ENCODE measurements at places on chromosomes 7 and 10.

- DNase-seq: no peak
Observed at GRCh38 chr10:124736491-124737136, 7.6 kb downstream of the FAM53B start.

- DNase-seq: no peak
Observed at GRCh38 chr7:102836191-102836919, 76.4 kb upstream of the LRRC17 start.

DNA sequence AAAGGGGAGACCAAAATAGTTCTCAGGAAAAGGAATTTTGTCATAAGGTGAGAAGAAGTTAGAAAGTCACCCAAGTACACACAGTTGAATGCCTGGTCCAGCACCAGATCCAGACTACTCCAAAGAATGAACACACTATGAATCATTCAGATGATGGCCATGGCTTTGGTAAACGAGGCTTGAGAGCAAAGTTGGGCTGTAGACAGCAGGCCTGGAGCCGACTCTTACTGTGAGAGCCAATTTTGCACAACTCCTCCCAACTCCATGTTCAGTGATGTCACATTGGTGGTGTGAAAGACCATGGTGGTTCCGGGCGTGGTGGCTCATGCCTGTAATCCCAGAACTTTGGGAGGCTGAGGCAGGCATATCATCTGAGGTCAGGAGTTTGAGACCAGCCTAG lies 131.6 kb downstream of the PKD1L1 start:
- DNase-seq: no peak

DNA sequence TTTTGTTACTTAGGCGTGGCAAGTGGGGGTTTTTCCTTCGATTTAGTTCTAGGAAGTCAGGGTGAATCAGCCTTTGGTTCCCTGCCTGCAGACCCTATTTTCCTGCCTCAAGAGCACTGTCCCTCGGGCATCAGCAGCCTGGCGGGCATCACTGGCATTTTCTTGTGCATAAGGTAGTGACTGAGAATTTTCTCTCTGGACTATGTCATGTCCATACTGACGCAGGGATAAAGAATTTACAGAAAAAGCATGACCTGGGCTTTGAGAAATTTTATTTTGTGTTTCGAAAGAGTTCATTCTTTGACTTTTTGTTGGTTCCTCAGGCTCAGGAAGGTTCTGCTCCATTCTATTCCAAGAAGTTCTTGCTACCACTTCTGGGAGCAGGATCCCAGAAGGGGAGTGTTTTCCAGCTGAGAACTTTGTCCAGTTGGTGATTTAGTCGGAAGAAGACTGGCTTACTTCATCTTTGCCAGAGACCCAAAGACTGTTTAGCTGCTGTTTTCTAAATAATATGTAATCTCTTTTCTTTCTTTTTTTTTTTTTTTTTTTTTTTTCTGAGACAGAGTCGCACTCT lies 213.9 kb upstream of the SH2B2 start:
- no peak for DNase-seq

GRCh38 chr10:123678376-123678775 lies 12.2 kb downstream of the GPR26 start:
- DNase-seq: no peak

- no peak for DNase-seq
Observed at GRCh38 chr7:127738859-127739258, 86.9 kb downstream of the SND1 start.

DNA sequence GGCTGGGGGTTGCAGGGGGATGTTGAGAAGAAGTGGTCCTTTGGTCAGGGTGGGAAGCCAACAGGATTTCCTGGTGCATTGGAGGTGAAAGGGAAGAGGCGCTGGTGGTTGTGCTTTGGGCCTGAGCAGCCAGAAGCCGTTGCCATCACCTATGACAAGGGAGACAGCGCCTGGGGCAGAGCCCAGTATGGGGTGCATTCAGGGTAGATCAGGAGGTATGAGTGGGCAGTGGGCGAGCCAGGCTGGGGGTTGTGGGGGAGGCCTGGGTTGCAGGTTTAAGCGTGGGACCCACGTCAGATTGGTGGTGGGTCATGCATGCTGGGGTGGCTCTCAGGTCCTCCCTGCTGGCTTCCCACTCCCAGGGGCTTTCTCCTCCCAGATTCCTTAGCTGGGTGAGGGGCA lies 6.3 kb upstream of the PILRB start:
- no peak for DNase-seq

GRCh38 chr7:75961218-75961617 lies 33.2 kb downstream of the TMEM120A start:
- no peak for DNase-seq

DNA sequence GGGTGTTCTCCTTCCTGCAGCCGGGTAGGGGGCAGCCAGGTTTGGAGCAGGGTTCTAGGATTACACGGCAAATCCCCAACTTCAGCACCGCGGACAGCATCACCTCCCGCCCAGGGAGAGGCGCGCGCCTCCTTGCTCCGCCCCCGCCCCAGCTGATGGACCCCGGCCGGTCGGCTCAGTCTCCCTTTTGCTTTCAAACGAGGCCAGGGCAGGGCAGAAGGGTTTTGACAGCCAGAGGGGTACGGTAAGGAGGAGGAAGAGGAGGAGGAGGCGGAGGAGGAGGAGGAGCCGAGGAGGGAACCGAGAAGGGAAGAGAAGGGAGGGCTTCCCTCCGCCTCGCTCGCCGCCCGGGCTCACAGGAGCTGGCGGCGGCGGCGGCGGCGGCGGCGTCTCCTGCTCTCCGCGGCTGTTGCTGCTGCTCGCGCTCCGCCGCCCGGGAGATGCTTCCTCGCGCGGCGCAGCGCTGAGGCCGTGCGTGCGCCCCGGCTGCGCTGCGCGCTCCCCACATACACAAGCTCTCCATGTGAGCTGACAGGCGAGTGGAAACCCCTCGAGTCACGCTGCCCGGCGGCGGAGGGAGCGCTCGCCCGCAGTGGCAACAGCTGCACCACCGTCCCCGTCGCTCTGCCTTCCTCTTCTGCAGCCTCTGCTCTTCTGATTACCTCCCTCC lies 615 bp upstream of the CNTNAP2 start:
- DNase-seq: peak; percentile 16

- no peak for DNase-seq
Observed at GRCh38 chr7:973312-973711, 2.0 kb downstream of the COX19 start.

GRCh38 chr10:69307434-69307833 lies 29.1 kb downstream of the HK1 start:
- DNase-seq: no peak

DNA sequence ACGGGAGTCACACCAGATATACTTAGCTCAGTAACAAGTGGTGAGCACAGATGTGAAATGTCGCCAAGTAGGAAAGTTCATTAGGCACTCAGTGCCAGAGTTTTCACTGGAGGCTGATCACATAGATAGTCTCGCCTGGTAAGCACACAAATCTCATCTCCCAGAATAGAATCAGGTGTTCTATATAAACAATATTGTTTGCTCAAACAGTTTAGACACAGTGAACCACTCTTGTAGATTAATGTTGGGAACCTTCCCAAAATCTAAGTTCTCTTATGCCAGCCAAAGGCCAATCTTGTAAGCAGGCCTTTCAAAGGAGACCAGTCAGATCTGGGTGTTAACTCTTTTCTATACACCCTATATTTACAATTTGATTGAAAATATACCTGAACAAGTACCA lies 716.5 kb upstream of the GRM3 start:
- DNase-seq: no peak

DNA sequence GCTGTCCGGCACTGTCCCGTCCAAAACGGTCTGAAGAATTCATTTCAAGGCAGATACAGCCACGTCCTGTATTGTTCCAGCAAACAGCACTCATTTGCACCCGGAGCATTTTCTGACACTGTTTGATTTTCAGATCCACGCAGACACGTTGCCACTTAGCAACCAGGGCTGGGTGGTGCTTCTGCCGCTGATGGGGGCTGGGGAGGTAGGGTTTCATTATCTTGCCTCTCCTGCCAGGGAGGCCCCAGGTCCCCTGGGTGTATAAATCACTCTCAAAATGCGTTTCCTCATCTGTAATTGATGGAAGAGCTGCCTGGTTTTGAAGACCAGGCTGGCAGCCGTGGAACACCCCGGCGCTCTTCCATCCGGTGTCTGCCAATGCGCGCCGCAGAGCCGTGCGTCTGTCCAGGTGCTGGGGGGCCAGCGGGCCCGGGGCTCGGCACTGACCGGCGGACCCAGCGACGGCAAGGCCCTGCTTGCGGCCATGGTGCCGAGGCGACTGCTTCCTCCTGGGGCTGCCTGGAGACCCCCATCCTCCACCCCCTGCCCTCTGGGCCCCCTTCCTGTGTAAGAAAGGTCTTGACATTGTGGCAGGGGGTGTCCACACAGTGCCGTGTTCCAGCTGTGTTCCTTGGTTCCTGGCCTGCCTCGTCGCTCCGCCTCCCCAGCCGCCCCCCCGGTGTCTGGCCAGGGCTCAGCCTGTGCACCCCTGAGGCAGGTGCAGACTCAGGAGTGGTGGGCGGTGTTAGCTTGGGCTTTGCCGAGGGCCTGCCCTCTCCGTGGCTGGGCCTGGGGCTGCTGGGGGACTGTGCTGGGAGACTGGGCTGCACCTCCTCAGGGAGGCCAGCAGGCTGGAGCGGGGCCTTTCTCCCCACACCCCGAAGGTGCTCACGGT lies 16.6 kb downstream of the ADGRA1 start:
- DNase-seq: no peak

DNA sequence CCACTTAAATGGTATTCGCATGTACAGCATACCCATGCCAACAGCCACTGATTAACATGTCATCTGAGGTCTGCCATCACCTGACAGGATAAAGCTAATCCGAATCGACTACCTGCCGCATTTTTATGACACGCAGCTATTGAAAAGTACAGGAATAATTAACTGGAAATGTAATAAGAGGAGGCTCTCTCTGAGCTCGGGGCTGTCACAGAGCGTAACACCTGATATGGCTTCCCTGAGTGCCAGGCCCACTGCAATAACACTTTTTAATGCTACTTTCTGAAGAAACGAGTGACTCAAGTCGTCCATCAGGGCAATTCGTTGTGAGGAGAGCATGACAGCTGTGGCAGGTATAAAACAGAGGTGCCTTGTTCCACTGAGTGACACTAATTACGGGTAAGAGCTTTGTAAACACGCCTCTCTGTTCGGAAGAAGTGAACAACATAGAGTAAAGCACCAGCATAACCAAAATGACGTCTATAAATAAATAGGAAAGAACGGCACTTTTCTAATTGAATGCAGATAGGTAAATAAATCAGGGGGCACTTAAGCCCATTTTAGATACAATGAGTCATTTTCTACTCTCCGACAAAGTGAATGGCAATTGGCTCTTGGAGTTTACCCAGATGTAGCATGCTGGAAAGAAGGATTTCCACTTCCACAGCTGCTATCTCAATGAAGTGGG lies 56.5 kb upstream of the CREB5 start:
- DNase-seq: no peak

GRCh38 chr10:104941662-104942061 lies 300.6 kb downstream of the SORCS3 start:
- DNase-seq: no peak

GRCh38 chr7:148116829-148117403 lies 473.6 kb upstream of the C7orf33 start:
- no peak for DNase-seq

- DNase-seq: no peak
Observed at GRCh38 chr7:132779164-132779563, 202.9 kb upstream of the PLXNA4 start.

- no peak for DNase-seq
Observed at GRCh38 chr7:86966916-86967315, 92.5 kb downstream of the ELAPOR2 start.

DNA sequence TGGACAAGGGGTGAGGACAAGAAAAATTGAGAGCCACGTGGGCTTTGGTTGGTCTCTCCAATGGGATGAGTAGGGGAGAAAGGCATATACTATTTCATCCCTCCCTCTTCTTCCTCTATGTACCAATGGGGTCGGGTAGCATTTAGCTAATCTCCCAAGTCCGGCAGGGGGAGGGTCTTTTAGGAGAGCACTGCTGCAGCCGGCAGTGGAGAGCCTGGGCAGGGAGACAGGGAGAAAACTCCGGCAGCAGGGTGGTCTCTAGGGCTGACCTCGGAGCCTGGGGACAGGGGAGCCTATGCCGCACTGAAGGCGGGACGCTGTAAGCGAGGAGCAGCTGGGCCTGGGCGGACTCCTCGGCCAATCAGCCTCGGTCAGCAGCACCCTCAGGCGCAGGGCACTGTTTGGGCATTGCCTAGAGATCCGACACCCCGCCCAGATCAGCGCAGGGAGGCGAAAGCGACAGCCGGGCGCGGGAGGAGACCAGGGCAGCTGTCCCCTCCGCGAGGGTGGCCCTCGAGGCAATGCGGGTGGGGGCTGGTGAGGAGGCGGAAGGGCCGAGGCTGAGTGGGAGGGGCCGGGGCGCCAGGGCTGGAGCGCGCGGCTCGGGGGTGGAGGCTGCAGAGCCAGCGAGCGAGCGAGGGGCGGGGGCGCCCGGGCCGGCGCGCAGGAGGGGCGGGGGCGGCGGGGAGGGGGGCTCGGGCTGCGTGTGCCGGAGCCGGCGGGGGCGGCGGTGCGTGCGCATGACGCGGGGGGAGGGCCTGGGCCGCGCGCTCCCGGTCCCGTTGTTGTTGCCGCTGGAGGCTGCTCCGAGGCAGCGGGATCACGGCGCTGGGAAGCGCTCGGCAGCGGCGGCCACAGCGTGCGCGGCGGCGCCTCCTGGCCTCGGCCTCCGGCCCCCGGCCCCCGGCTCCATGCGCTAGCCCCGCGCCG lies at the start of gene AGAP3:
Gene AGAP3 (plus strand): TSS at position 785 of the 930 bp plus-strand sequence. CDS start 267 bp downstream, outside the sequence.
- no peak for DNase-seq

DNA sequence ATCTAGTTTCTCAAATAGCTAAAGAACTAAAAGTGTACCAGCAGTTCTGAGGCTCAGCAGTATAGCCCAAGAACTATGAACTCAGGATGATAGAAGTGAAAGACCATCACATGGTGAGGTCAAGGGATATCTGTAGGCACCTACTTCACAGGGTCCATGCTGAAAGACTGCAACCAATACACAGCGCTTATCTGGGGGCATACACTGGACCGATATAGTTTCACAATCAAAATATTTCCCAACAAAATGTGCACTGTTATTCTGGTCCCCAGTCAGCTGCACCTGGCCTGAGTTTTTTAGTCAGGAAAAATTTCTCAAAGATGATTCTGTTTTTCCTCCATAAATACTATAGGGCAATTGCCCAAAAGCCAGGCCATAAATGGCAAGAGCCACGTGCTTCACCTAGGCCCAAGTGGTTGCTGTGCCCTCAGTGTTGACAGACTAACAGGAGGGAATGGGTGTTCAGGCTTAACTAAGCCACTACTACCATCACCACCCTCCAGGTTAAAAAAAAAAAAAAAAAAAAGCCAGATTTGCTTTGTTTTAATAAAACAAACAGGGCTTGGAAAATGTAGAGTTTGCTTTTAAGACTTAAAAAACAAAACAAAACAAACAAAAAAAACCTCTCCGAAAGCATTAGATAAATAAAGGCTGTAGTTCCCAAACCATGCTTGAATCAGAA lies 58.5 kb downstream of the OGDH start:
- DNase-seq: no peak

GRCh38 chr7:155215576-155216325 lies 81.9 kb upstream of the INSIG1 start:
- no peak for DNase-seq

DNA sequence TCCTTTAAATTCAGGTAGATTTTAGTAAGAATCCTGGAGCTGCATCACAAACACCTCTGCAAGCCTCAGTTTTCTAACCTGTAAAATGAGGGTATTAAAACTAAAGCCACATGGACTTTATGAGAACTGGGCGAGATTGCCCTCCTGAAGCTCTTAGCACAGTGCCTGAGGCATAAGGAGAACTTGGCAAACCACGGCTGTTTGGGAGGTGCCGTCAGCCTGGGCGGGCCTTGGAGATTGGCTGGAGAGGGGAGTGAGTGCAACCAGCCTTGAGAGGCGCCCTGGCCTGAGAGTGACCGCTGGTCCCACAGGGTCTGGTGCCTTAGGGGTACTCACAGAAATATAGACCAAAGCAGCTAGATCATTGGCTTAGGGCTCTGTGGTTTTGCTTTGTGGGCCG lies 5.4 kb upstream of the TNS3 start:
- no peak for DNase-seq

GRCh38 chr10:11824376-11824775 lies 1.2 kb downstream of the PROSER2 start:
- no peak for DNase-seq
